ENCODE measurements at places on chromosomes 7 and 10.

- DNase-seq, result no peak
Observed at GRCh38 chr7:105846404-105846803, 30.0 kb downstream of the ATXN7L1 start.

DNA sequence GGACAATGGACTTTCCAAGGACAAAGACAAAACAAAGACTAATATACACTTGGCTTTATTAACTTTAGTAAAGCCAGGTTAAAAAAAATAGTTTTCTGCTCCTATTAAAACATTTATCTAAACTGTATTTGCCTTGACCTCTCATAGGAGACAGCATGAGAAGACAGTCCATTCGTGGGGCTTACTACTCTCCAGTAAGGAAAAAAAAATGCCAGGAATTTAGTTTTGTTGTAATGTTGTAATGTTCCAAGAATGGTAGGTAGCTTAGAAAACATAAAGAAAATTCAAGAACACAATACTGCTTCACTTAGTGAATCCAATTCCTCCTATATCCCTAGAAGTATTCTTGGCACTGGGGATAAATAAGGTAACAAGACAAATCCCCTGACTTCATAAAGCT is 81.7 kb downstream of the KMT2C start:
- DNase-seq, result no peak

- no peak for DNase-seq
Observed at GRCh38 chr7:73823873-73824592, 6.8 kb upstream of the CLDN4 start.

DNA sequence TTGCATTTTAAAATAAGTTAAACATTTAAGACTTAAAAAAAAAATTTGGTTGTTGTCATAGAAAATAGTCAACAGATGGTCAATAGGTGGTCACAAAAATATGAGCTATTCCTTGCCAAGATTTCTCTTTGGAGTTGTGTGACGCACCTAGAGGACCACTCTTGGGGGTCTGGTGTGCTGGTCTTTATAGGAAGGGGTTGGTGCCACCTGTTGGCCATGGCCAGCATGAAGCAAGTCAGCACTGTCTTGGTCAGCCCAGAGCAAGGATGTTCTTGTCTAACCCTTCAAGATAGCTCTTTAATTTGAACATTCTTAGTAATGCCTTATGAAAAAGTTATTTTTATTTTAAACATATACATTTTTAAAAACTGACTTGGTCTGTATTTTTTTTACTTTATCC is 267.9 kb upstream of the CNTNAP2 start:
- DNase-seq, result no peak

DNA sequence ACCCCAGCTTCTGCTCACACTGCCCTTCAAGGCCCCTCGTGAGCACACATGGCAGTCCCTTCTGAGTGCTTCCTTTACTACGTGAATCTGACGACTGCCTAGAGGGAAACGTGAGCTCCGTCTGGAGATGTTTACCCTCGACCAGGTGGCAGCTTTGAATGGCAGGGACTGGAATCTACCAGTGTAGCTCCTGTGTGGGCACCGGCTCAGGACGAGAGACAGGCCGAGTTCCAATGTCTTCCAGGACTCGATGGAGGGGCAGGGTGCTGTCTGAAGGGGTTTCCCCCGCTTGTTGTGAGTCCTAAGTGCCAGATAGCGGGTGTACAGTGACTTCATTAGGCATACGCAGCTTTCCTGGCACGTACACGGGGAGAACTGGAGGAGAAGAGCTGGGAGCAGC is 229.9 kb downstream of the ADARB2 start:
- no peak for DNase-seq

GRCh38 chr7:83517035-83517700 is 131.8 kb downstream of the SEMA3E start:
- no peak for DNase-seq

- no peak for DNase-seq
Observed at GRCh38 chr7:83155407-83155806, 7.3 kb downstream of the PCLO start.

GRCh38 chr10:56836659-56837058 is 475.6 kb upstream of the ZWINT start:
- DNase-seq, result no peak

DNA sequence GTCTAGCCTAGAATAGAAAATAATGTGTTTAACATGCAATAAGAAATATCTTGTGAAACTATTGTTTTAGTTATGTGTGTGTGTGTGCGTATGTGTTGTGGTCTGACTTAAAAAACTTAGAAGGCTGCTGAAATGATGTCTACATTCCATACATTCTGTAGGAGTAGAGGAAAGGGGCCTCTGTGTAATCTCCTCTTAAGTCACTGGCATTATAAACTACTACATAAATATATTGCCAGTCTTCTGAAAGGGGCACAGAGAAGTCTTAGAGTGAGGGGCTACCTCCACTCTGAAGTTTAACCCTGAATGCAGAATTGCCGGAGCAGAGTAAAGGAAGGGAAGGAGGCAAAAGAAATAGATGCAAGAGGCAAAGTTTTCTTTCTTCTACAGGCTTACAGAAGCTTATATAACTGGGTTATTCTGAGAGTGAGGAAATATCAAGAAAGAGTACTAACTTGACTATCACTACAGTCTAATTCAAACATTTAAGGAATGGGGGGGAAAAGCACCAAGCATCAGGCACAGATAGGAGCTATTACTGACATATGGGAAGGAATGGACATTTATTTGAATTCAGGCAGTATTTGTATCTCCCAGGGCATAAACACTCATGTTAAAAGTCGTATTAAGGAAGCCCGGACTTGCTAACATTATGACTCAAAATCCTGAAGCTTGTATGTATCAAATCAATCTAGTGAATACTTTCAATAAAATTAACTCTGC is 75.7 kb downstream of the DNAJC1 start:
- DNase-seq, result no peak

- DNase-seq, result no peak
Observed at GRCh38 chr10:124590216-124591122, 128.8 kb downstream of the LHPP start.

DNA sequence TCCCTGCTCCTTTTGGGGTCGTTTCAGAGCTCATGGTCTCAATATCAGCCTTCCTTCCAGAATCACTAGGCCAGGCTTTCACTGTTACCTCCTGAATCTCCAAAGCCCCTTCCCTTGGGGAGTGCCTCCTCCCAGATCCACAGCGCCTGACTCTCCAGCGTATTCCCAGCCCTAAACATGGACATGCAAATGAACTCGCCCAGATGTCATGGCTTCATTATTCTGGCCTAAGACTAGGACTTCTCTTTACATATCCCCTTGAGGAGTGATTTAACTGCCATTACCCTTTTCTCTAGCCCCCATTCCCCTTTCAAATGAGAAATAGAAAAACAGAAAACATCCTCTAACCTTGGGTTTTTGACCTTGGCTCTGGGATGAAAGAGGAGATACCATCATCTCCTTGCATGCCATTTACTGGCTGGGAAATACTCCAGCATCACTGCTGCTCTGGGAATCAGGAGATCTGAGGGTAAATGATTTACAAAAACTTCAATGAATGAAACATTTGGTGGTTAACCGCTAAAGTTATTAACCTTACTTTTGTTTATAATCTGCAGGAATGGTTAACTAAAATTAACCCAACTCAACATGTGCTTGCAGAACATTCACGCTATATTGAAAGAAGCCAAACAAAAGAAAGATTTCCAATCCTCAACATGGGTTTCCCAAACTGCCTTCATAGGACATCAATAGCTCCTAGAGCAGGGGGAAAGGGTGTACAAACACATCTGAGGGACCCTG is 37.0 kb downstream of the FAM171A1 start:
- no peak for DNase-seq

- no peak for DNase-seq
Observed at GRCh38 chr7:81264116-81264515, 345.3 kb upstream of the SEMA3C start.

GRCh38 chr10:44774676-44775401 is 136.3 kb upstream of the TMEM72 start:
- no peak for DNase-seq

GRCh38 chr7:1966631-1967200 is 266.0 kb downstream of the MAD1L1 start:
- DNase-seq, result no peak

- no peak for DNase-seq
Observed at GRCh38 chr10:73044378-73045285, 52.0 kb downstream of the P4HA1 start.

DNA sequence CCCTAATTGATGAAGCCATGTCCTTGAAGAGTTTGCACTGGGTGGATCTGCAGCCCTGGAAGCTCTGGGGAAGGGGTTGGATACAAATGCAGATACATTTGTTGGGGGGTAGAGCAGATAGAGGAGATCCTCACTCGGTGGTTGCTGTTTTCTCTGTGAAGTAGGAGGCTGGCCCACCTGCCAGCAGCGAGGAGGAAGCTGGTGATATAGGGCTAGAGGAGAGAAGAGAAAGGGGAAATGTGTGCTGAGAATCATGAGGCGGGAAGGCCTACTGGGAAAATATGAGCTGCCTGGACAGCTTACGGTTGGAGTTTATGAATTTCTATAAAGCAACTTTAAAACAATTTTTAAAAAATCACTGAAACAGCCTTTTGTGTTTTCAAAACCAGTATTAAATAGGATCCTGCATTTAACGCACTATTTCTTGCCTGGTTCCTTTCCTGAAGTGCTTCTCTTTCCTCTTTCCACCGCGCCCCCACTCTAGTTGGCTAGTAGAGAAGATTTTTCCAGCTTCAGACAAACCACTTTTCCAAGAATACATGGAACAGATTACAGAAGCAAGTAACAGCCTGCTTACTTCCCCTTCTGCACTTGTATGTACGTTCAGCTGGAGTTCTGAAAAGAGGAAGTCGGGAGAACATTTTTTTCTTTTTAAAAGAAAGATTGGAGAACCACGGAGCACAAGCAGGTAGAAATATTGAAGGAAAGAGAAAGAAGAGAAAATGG is 100.6 kb upstream of the GLCCI1 start:
- no peak for DNase-seq

DNA sequence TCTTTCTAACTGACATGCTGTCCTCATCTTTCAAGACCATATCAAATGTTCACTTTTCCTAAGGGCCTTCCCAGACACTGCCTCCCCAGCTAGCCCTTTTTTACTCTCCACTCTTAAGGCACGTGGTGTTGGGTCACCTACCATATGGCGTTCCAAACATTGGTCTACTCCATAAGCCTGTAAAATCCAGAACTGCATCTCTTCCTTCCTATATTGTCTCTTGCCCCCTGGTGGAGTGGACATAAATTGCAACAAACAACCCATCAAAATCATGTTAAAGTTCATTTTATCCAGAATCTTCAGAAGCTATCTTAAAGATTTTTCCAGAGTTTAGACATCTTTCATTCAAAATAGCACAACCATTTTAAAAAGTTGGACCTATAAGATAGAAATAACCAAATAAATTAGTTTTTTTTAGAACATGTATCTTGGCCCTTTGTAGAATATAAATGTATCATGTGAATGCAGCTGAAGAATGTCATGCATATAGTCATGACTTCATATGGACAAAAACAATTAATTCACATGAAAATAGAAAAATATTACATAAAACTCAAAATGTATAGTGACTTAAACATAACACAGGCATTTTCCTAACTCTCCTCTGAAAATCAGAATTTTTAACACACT is 180.6 kb upstream of the CHRM2 start:
- DNase-seq, result no peak

- no peak for DNase-seq
Observed at GRCh38 chr10:109837384-109837783, 85.9 kb downstream of the XPNPEP1 start.

GRCh38 chr10:3776796-3777571 is 8.0 kb downstream of the KLF6 start:
- peak; percentile 83 for DNase-seq

GRCh38 chr7:99229234-99229633 is 21.3 kb upstream of the KPNA7 start:
- DNase-seq, result no peak

GRCh38 chr10:132939378-132939955 is 2.9 kb downstream of the CFAP46 start:
- no peak for DNase-seq

Measured in central memory CD4-positive, alpha-beta T cell (primary cell).